ENCODE measurements at places on chromosomes 5 and 9.

DNA sequence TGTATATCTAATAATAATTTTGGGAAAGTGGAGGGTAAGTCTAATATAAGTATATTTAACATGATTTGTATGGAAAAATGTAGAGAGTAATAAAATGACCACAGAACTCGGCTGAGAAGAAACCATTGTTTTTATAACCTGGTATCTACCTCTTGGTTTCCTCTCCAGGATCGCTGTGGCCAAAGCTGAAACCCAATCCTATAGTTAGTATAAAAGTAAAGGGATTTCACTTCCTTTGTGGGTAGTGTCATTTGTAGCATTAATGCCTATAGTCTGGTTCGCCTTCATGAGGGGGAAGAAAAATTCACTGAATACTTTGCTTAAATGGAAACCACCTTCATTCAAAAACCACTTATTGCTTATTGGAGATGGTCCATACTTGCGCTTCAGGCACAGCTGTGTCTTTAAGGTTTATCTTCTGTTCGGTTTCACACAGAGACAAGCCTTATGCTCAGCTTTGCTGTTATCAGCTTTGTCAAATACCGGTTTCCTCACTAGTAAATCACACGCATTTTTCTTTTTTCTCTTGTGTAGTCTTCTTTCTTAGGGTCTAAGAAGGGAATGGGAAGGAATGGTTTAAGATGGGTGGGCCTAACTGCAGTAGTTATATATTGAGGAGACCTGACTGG, 12.1 kb downstream of the PIK3R1 start:
- no peak for DNase-seq

DNA sequence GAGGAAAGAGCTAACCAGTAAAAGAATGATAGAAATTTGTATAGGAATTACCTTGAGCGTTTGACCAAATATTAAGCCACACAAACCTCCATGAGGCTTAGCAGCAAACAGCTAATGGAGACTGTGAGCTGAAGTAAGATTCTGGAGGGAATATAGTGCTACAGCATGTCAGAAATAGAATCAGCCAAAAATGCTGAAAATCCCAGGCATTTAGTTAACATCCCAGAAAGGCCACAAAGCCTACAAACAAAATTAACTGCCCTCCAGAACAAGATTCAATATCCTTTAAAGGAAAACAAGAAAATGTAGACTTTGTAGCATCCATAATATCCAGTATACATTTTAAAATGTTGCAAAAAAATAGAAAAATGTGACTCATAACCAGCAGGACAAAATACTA, 257.8 kb upstream of the TUSC1 start:
- DNase-seq = no peak

DNA sequence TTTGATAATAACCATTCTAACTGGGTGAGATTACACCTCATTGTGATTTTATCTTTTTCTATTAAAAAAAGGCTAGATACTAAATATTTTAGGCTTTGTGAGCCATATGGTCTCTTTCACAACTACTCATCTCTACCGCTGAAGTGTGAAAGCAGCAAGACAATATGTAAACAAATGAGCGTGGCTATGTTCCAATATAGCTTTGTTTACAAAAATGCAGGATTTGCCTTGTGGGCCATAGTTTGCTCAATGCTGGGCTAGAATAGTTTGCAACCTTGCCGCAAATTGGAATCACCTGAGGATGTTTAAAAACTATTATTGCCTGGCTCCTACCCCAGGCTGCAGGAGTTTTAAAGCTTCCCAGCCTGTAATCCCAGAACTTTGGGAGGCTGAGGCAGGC, 10.2 kb upstream of the GPR150 start:
- DNase-seq = no peak

DNA sequence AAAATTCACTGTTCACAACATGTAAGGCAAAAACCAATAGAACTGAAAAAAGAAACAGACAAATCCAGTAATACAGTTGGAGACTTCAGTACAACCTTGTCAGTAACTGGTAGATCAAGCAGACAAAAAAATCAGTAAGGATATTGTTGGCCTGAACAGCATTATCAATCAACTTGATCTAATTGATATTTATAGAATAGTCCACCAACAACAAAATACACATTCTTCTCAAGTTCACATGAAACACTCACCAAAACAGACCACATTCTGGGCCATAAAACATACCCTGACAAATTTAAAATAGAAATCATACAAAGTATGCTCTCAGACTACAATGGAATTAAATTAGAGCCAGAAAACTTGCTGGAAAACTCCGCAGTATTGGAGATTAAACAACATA, 56.8 kb downstream of the DTWD2 start:
- no peak for DNase-seq

DNA sequence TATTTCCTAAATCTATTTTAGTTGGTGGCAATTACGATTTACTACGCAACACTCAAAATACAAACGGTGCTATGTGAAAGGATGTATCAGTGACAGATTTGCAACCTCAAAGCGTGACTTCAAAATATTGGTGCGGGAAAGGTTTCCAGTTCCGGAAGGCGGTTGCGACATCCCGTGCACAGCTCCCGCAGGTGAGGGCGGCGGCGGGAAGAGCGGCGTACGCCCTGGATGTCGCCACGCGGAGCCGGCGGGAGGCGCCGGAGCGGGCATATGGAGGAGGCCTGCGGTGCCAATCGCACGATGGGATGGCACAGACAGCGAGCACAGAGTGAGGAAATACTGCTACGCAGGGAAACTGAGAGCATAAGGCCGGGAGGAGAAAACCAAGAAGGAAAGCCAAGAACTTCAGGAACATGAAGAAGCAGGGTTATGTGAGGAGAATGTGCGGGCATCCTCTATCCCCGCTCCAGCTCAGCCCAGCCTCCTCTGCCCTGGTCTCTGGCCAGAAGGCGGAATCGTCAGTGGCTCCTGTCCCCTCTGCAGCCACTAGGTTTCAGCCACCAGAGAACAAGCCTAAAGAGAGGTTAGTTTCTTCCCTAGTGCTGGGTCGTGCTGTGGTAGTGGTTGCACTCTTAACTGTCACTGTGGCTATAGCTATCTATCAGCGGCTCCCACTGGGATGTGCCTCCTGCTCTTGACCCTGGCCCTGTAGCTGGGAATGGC, 378.1 kb upstream of the TLE4 start:
- no peak for DNase-seq

- no peak for DNase-seq
Observed at GRCh38 chr5:157446412-157446935, 13.5 kb upstream of the NIPAL4 start.

GRCh38 chr5:79974886-79975285, 16.2 kb downstream of the MTX3 start:
- no peak for DNase-seq

- DNase-seq = no peak
Observed at GRCh38 chr5:141800617-141801016, 77.6 kb downstream of the PCDH1 start.

GRCh38 chr5:179393078-179393477, 47.8 kb upstream of the ADAMTS2 start:
- no peak for DNase-seq

DNA sequence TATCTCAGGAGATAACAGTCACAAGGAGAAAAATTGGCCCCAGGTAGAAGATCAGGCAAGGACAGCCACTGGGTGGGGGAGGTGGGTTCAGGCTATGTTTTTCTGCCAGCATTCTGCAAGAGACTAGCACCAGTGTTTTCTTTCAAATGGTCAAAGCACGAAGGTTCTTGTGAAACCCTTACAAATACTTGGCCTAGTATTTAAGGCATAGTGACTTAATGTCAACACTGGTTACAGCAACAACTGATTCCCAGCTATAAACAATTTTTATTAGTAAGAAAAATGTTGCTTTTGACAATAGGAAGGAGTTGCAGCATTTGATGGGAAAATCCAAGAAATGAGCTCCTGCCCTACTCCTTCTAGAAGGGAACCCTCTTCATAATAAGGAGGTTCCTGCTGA, 349.6 kb downstream of the SLIT3 start:
- DNase-seq = no peak

- DNase-seq = peak; percentile 60
Observed at GRCh38 chr5:96933764-96934707, 1.8 kb upstream of the LNPEP start.

DNA sequence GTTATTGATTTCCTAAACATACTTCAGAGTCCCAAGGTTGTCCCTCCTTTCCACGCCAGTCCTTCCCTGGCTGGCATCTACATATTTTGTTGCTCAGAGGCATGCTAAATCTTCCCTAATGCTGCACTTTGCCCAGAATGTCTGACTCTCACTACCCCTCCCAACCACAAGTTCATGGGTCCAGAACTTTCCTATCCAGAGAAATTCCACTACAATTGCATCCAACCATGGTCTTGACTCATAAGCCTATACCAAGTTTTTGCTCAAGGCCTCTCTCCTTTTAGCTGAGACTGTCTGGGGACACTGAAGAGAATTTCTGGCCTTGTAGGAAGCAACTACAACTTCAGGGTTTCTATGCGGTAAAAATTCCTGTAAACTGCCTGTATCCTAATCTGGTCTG, 206.3 kb downstream of the BNC2 start:
- no peak for DNase-seq

GRCh38 chr9:95459178-95459577, 57.6 kb downstream of the PTCH1 start:
- no peak for DNase-seq

GRCh38 chr9:75788006-75788634, 102.4 kb upstream of the PCSK5 start:
- no peak for DNase-seq

DNA sequence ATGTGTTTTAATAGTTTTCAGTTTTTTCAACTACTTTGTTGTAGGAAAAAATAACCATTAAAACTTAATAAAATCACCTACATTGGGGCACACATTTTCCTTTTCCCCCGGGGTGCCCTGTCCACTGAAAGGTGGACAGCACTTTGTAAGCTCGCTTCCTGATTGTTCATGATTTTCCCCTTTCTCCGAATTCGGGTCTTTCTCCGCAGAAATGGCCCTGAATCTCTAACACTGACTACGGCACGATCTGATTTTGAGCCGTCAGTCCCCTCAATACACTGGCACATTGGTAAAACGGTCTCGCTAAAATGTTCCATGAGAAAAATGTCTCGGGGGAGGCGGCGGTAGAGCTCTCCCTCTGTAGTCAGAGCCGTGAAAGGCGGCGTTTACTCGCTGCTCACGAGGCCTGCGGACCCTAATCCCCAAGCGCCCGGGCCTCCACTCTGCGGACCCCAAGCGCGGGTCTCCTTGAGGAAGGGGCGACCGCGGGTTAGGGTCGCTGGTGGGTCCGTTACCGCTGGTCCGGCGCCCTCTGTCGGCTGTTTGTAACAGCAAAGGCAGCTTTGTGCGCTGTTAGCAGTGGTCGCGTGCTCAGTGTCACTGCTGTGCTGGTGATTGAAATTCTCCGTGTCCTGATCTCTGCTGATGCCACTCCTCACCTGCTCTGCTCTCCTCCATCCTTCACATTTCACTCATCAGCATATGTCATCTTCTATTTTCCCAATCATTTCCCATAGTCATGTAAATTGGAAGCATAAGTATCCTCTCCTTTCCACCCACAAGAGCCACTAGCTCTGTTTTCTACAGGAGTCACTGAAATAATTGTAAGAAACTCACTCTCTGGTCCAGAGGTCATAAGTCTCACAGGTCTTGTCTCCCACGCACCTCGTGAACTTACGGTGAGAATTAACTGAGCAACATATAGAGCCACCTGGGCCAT, 10.8 kb upstream of the IFNA2 start:
- DNase-seq = peak; percentile 51

All from T-cell (primary cell).